ENCODE measurements at places on chromosomes 16 and 17.

GRCh38 chr17:63082952-63083351, 116.9 kb downstream of the TANC2 start:
- DNase-seq = no peak

DNA sequence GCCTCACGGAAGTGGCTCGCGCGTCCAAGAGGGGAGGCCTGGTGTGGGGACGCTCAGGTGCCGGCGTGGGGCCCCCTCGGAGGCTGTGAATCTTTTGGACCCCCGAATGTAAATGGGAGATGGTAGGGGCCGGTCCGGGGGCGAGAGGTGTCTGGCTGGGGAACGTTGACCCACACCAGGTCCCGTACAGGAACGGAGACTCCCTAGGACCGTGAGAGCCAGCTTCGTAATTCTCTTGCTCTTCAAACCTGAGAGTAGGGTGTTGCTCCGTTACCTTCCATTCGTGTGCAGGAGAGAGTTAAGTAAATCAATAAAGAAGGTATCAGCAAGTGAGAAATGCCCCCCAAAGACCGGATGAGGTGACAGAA, 481 bp downstream of the LYRM1 start:
- no peak for DNase-seq

DNA sequence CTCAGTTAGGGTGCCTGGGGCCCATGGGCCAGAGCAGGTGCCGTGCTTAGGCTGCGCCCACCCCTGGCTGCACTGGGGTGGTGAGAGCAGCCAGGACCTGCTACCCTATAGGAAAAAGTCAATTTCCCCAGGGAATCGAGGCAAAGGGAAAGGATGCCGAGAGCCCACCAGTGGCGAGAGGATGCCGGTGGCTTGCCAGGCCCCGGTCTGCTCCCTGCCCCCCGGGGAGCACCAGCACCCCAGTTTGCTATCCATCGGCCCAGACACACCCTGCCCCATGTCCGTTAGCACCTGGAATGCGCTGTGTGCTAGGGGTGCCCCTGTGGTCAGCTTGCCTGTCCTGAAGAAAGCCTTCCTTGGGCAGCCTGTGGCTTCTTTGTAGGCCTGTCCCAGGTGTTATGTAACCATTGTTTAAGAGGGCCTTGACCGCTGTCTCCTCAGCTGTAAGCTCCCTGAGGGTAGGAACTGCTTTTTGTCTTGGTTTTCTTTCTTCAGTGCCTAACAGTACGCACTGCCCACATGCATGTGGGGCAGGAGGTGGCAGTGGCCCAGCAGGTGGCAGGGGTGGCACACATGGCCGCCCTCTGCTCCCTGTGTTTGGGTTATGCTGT, 40.8 kb downstream of the NT5M start:
- no peak for DNase-seq

- DNase-seq = no peak
Measured at GRCh38 chr17:38453951-38454421, 25.7 kb downstream of the ARHGAP23 start.

GRCh38 chr17:39641883-39642282, 4.9 kb downstream of the STARD3 start:
- DNase-seq = no peak

Measured in activated T-cell treated with anti-CD3 and anti-CD28 coated beads, Interleukin-2, amount 50 U/mL, for 48 hours (primary cell).